ENCODE measurements at places on chromosomes 2 and 18.

- no peak for DNase-seq
These were observed 53.0 kb downstream of the CYP26B1 start for GRCh38 chr2:72094701-72095100.

DNA sequence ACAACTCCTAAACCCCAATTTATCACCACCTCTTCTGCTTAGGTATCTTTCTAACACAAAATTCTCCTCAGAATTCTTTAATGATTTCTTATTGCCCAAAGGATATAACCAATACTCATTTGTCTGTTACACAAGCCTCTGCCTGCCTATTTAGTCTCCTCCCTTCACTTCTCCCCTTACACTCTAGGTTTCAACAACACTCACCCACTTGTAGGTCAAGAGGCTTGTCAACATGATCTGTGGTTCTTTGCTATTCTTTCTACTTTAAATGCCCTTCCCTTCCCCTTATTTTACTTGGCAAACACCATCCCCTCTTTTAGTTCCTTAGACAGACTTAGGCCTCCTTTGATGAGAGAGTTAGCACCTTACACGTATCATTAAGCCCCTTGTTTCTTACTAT, 69.0 kb upstream of the C2orf15 start:
- DNase-seq, result no peak

DNA sequence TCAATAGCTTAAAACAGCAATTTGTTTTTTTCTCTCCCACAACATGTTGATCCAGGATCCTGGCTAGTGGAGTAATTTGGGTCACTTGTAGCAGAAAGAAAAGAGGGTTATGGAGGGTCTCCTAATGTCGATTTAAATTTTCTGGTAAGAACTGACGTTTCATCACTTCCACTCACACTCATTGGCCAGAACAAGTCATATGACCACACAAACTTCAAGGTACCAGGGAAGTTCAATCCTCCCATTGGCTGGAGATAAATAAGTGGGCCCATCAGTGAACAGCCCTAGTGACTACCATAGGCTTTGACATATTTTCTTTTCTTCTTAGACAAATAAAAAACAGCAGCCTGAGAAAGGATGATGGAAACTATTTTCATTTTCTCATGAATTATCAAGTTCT, 8.3 kb upstream of the TMEM131 start:
- DNase-seq, result no peak

- DNase-seq, result no peak
These were observed 123.0 kb upstream of the MYO3B start for GRCh38 chr2:170054997-170055396.

GRCh38 chr2:225938991-225939390, 539.5 kb downstream of the NYAP2 start:
- DNase-seq, result no peak

GRCh38 chr2:120934574-120935338, 199.1 kb downstream of the GLI2 start:
- DNase-seq, result peak; percentile 45

DNA sequence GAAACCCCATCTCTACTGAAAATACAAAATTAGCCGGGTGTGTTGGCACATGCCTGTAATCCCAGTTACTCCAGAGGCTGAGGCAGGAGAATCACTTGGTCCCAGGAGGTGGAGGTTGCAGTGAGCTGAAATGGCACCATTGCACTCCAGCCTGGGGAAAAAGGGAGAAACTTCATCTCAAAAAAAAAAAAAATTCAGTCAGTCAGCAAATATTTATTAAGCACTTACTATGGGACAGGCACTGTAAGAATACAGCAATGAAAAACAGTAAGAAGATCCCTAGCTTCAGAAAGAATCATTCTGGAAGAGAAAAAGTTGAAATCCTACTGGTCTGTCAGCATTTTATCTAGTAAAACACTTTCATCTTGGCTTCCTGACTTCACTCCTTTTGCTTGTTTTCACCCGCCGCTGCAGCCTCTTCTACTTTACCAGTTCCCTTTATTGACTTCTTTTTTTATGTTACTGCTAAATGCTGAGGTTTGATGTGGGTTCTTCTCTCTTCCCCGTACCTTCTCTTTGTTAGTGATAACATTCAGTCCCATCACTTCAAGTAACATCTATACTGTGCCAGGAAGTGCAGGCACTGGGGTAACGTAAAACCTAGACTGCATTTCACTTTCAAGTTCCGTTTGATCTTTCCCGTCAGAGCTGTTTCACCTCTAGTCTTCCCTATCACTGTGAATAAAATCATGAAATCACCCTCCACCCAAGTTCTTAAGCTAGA, 10.8 kb upstream of the TAF4B start:
- DNase-seq, result no peak

DNA sequence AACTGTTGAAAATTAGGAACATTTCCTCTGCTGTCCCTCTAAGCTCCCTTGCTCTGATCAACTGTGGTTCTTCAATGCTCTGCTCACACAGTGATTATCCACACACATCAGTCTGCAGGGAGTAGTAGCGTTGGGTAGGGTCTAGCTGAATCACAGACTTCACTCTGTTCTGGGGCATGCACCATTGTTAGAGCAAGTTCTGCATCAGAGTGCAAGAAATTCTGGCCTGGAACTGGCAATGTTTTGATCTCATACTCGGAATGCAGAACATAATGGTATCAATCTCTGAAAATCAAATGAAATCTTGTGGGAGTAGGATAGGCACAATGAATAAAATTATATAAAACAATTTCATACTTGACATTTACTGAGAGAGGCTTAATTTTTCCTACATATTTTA, 55.3 kb downstream of the HRH4 start:
- no peak for DNase-seq

- no peak for DNase-seq
These were observed 1.7 kb downstream of the RBMS1 start for GRCh38 chr2:160491911-160492371.

DNA sequence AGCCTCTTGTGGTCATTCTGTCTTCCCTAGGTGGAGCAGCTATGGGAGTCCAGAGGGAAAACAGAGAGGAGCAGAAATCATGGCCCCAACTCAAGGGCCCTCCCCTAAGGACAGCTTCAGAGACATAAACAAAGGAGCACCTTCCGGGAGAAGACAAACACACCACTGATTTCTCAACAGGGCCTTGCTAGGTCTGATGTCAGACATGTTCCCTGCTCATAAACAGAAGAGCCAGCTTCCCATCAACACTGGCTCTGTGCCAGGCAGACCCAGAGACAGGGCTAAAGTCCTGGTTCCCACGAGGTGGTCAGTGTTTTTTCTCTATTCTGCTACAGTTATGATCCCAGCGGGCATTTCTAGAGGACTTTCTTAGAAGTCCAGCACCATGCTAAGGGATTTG, 19.3 kb downstream of the CXCR2 start:
- no peak for DNase-seq

DNA sequence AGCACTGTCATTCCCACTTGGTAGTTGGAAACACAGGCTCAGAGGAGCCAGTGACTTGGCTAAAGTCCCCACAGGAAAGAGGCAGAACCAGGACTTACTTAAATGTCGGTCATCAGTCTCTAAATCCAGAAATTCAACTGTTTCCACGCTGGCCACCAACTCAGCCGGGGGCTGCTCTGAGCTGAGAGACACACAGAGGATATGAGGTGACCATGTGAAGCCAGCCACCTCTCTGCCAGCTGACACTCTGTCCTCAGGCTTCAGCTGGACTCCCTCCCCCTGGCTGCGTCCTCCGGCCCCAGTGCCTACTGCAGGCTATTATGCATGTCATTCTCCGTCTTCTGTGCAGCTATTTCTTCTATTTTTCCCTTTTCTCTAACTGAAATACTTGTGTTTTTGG, 168.9 kb downstream of the ANKRD30B start:
- DNase-seq, result no peak

GRCh38 chr2:9300214-9300613, 93.6 kb downstream of the ASAP2 start:
- no peak for DNase-seq

DNA sequence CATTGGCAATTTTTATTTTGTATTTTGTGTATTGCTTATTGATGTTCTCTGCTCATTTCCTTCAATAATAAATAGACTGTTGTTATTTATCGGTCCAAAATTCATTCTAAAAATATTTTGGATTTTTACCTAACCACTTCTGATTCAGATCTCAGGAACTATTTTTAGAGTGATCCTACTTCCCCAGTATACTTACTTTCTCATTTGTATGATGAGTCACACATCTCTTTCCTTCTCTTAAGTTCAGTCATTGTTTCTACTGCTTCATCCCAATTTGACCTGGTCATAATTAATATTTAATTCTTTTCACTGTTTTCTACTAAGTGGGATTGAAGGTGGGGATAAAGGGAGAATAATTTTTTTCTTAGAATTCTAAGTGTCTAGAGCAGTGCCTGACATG, 75.1 kb downstream of the AGPS start:
- no peak for DNase-seq

- no peak for DNase-seq
These were observed 289.2 kb downstream of the LRRTM4 start for GRCh38 chr2:77232909-77233425.

GRCh38 chr18:46536215-46536874, 120.7 kb downstream of the LOXHD1 start:
- no peak for DNase-seq

DNA sequence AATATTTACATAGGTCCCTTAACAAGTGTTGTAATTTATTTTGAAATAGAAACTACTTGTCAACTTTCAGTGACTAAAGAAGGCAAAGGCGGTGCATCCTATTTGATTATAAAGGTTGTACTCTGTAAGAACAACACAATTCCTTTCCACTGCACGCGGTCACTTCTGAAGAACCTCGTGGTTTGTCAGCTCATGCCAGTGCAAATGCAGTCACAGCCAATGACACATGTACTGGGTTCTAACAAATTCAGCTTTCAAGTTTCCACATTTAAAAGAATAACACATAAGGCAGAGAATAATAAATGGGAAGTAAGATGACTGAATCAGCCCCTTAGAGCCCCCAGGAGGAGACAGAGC, 39.7 kb downstream of the CYB5A start:
- DNase-seq, result no peak

DNA sequence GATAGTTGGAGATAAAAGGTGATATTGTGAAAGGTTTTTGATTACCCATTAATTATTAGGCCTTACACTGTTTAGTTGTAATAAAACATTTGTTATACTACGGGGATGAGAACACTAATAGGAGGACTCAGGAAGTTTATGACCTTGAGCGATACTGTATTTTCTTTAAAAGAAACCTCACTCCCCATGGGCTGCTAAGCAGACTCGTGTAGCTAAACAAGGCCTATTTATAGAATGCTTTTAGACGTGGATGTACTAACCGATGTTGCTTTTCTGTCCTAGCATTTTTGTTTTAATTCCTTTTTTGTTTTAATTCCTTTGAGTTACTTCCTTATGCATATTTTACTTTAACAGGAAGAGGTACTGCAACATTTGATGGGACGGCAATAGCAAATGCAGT, 22.9 kb downstream of the MSH6 start:
- DNase-seq, result no peak

DNA sequence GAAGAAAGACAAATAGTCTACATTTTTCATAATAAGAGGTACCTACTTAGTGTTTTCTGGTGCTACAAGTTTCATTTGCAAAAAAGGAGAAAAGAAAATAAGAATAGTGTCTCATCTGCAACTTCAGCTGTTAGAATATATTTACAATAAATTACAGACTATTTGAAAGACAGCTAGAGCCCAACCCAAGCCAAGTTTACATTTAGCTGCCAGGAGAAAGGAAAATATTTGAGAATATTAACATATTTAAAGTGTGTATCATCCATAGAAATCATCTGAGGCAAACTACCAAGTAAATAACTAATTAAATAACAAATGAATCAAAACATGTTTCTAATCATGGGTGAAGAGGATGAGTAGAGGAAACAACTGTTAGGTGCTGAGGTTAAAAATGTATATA, 209.2 kb upstream of the ZSWIM2 start:
- no peak for DNase-seq

DNA sequence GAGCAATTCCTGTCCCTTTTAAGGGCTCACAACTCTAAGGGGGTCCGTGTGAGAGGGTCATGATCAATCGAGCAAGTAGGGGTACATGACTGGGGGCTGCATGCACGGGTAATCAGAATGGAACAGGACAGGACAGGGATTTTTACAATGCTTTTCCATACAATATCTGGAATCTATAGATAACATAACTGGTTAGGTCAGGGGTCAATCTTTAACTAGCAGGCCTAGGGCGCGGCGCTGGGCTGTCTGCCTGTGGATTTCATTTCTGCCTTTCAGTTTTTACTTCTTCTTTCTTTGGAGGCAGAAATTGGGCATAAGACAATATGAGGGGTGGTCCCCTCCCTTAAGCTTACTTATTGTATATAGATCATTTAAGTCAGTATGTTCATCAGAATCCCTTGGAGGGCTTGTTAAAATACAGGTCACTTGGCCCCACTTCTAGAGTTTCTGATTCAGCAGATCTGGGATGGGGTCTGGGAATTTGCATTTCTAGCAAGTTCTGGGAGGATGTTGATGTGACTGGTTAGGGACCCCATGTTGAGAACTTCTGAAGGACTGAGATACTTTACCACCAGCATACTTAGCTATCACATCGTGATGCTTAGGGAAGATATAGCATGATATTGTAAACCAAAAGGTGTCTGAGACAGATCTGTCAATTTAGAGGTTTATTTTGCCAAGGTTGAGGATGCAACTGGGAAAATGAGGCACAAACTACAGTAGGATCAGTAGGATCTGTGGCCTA, 2.8 kb upstream of the INPP4A start:
- no peak for DNase-seq

GRCh38 chr2:27171351-27171848, 22.6 kb downstream of the TCF23 start:
- no peak for DNase-seq

DNA sequence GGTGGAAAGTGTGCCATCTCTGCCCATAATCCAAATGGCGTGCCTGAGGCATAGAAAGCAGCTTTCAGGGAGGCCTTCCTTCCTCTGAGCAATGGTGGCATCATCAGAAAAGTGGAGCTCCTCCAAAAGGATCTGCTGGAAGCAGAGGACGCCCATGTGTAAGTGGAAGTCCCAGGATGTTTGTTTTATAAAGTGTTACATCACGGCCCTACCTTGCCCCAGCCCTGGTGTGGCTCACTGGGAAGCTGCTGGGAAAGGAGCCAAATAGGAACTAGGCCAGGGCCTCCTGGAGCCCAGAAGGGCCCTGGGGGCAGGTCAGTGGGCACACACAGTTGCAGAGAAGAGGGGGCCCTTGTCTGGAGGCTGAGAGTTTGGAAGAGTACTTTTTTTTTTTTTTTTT, 4.2 kb upstream of the ODC1 start:
- no peak for DNase-seq

DNA sequence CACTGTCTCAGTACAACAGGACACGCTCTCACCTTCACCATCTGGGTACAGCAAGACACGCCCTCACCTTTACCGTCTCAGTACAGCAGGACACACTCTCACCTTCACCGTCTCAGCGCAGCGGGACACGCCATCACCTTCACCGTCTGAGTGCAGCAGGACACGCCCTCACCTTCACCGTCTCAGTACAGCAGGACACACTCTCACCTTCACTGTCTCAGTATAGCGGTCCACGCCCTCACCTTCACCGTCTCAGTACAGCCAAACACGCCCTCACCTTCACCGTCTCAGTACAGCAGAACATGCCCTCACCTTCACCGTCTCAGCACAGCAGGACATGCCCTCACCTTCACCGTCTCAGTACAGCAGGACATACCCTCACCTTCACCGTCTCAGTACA, 109.9 kb upstream of the CTDP1 start:
- DNase-seq, result no peak

Data from gastrocnemius medialis (tissue), 4 donors.